Fibroblast of lung (primary cell): ENCODE measurements at places on chromosomes 3 and 15. TPM values are rescaled to one million over a fixed set of nuclear protein-coding genes. Genes with fewer than 3 reads are reported as not detected.
A peak's percentile ranks its signal among the peaks of the same experiment; 100 is the strongest.

GRCh38 chr3:65605876-65606432, 432.8 kb downstream of the MAGI1 start:
- H3K4me1 ChIP-seq: no peaks in the 10 kb centered on the region
- no peaks in the 10 kb centered on the region for H3K27me3 ChIP-seq
- H3K27ac ChIP-seq: no peak overlapping the region
- DNase-seq: no peak

DNA sequence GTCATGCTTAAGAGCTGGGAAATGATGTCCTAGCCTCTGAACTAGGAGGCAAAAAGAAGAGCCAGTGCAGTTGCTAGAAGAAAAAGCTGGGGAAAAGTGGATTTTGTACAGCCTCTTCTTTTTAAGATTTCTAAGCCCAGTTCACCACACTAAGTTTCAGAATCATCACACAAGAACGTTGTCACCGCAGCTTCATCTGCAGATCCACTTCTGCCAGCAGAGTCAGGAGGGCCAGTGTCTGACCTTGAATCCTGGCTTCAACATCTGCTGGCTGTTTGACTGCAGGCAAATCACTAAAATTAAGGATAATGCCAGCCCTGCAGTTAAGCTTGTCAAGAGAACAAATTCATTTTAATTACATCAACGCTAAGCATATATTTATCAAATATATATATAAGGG, 36.2 kb downstream of the HDC start:
- H3K36me3 ChIP-seq: no peaks in the 10 kb centered on the region
- no peaks in the 10 kb centered on the region for H3K27me3 ChIP-seq
- H3K4me1 ChIP-seq: no peaks in the 10 kb centered on the region
- no peak for DNase-seq
- H3K27ac ChIP-seq: no peak overlapping the region

- no peak overlapping the region for H3K4me3 ChIP-seq
- H3K4me1 ChIP-seq: no peaks in the 10 kb centered on the region
- DNase-seq: no peak
- no peaks in the 10 kb centered on the region for H3K27me3 ChIP-seq
- H3K27ac ChIP-seq: no peak overlapping the region
- H3K36me3 ChIP-seq: no peaks in the 10 kb centered on the region
Observed at GRCh38 chr3:139811331-139811730, 123.7 kb upstream of the CLSTN2 start.

DNA sequence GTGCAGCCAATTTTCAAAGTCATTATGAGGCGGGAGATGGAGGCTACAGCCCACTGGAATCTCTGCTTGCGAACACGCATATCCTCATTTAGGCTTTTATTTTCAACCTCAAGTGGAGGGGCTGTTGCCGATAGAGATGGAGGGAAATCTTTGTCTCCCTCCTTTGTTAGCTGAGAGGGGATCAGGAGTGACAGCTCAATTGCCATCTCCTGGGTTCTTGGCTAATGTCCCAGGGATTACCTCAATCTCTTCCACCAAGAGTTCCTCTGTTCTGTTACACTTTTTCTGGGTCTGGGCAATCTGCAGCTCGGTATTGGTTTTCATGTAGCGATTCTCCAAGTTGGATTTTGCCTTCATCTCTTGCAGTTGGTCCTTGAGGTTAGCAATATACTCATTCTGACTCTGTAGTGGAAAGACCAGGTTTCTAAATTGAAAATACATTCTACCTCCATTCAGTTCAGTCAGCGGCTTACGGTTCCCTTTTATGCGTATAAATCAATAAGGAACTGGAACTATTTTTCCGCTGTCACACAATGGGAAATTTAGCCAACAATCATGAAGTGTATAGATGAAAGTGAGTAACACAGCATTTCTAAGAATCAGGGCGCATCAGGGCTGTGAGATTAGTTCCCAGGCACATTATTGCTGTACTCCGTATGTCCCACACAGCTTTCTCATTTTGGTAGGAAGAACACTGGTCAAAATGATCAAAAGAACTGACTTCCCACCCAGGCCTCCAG, 36.2 kb upstream of the RPL35A start:
- H3K27me3 ChIP-seq: no peaks in the 10 kb centered on the region
- no peak for DNase-seq
- no peaks in the 10 kb centered on the region for H3K4me1 ChIP-seq
- H3K27ac ChIP-seq: no peak overlapping the region
- H3K4me3 ChIP-seq: no peak overlapping the region

- no peak overlapping the region for H3K4me3 ChIP-seq
- no peak overlapping the region for H3K27ac ChIP-seq
- no peaks in the 10 kb centered on the region for H3K4me1 ChIP-seq
Observed at GRCh38 chr3:15266510-15267376, 60.7 kb downstream of the CAPN7 start.

GRCh38 chr3:67653425-67654098, 850 bp downstream of the SUCLG2 start:
- no peak for DNase-seq
- no peaks in the 10 kb centered on the region for H3K36me3 ChIP-seq
- peak overlapping the region; percentile 95 for H3K27ac ChIP-seq

DNA sequence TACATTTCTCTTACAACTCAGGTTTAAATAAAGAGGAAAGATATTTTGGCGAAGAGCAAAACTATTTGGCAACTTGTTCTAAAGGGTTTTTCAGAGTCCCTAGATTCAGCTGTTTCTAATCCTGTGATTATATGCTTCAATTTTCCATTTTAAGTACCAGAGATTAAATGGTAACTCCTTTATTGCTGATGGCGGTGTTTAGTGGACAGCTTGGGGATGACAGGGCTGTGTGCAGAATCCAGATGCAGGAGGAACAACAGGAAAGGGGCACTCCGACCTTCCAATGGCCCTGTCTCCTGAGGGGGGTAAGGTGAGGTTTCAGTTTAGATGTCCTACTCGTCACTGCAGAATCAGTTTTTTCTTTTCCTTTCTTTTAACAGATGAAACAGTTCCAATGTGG, 405.0 kb downstream of the PDCD6IP start:
- H3K4me3 ChIP-seq: no peak overlapping the region
- no peaks in the 10 kb centered on the region for H3K4me1 ChIP-seq
- DNase-seq: no peak

DNA sequence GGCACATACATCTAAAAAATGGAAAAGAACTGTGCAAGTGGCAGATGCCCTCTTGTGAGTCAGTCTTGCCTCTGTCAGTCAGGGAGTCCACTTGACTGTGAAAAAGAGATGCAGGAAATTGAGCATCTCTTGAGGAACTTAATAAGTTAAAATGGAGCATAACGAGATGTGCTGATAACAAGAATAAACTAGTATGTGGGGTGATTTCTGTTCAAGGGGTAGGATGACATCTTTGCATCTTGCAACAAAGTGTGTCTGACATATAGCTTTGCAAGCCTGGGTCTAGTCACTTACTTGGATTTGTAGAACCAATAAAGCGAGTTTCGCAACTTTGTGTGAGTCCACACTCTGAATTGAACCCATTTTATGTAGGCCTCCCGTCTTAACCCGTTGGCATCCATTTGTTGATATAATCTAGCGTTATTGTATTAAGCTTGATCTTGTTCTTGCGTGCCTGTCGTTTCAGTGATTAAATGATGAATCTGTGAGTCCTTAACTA, 2.2 kb downstream of the USP3 start:
- no peak overlapping the region for H3K27ac ChIP-seq
- peak overlapping the region; percentile 93 for H3K4me3 ChIP-seq
- H3K4me1 ChIP-seq: peaks cover 37% of the 10 kb centered on the region
- H3K27me3 ChIP-seq: no peaks in the 10 kb centered on the region

GRCh38 chr15:36361351-36361870, 218.0 kb upstream of the CDIN1 start:
- H3K27me3 ChIP-seq: no peaks in the 10 kb centered on the region
- H3K4me1 ChIP-seq: peaks cover 23% of the 10 kb centered on the region
- DNase-seq: peak; percentile 50

The CCRL2 gene
- 0.26 and 0.33 TPM in 2 replicates for total RNA-seq

- DNase-seq: no peak
- H3K27me3 ChIP-seq: no peaks in the 10 kb centered on the region
- no peaks in the 10 kb centered on the region for H3K4me1 ChIP-seq
- H3K4me3 ChIP-seq: no peak overlapping the region
- H3K36me3 ChIP-seq: no peaks in the 10 kb centered on the region
- H3K27ac ChIP-seq: no peak overlapping the region
Observed at GRCh38 chr15:57919754-57920153, 145.8 kb downstream of the ALDH1A2 start.

The ADPRH gene
- 3.1 and 7.4 TPM in 2 replicates for total RNA-seq

The SPINT1 gene
- total RNA-seq: under 0.01 TPM in 2 replicates

DNA sequence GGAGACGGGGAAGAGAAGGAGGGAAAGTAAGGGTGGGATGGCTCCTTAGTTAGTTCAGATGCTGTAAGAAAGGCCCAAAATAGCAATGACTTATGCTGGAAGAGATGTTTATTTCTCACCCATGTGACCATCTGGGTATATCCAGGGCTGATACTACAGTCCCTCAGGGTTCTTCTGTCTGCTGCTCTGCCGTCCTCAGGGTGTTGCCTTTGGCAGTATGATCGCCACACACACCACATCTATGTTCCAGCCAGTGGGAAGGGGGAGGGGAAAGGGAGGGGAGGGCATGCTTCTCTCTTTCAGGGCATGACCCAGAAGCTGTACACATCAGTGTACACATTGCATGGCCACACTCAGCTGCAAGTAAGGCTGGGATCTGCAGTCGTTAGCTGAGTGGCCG, 10.2 kb downstream of the CD276 start:
- H3K27ac ChIP-seq: peak overlapping the region; percentile 33
- peaks cover 39% of the 10 kb centered on the region for H3K4me1 ChIP-seq
- peak; percentile 68 for DNase-seq
- no peak overlapping the region for H3K4me3 ChIP-seq

The DUOXA1 gene
- not detected in 2 replicates for total RNA-seq

- no peaks in the 10 kb centered on the region for H3K4me1 ChIP-seq
- H3K27ac ChIP-seq: no peak overlapping the region
- no peak overlapping the region for H3K4me3 ChIP-seq
- DNase-seq: no peak
- no peaks in the 10 kb centered on the region for H3K36me3 ChIP-seq
Observed at GRCh38 chr3:144324076-144324475, 352.5 kb downstream of the DIPK2A start.

DNA sequence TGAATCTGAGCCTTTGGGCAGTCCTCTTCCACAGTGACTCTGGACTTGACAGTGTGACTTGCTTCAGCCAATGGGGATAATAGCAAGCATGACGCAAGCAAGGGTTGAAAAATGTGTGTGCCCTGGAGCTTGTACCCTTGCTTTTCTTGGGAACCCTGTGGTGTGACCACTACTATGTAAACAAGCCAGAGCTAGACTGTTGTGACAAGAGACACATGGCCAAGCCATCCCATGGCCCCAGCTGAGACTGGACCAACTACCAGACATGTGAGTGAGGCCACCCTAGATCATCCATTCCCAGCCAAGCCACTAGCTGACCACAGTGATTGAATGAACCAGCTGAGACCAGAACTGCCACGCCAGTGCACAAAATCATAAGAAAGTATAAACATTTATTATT, 11.8 kb downstream of the MYO1E start:
- peak; percentile 66 for DNase-seq
- H3K27me3 ChIP-seq: no peaks in the 10 kb centered on the region
- no peaks in the 10 kb centered on the region for H3K36me3 ChIP-seq

The KCTD6 gene
- 9.5 and 10.2 TPM in 2 replicates for total RNA-seq

- H3K27me3 ChIP-seq: no peaks in the 10 kb centered on the region
- H3K36me3 ChIP-seq: no peaks in the 10 kb centered on the region
- DNase-seq: peak; percentile 78
- H3K4me1 ChIP-seq: peaks cover 20% of the 10 kb centered on the region
- peak overlapping the region; percentile 24 for H3K27ac ChIP-seq
Observed at GRCh38 chr3:12436514-12437220, 47.6 kb upstream of the TSEN2 start.

DNA sequence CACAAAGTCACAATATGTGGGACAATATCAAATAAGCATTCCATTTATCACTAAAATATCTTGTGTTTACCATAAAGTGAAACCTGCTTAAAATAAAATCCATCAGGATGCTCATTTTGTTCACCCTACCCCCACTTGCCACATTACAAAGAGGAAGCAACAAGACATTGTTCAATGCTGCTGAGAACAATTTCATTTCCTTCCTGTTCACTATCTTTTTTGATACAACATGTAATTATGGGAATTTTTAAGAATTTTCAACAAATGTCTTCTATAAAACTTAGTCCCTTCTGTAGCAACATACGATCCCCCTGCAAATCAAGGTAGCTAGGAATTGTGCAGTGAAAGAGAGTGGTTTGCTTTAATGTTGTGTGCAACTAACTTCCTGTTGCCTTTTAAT, 34.9 kb upstream of the GPR160 start:
- no peak overlapping the region for H3K4me3 ChIP-seq
- H3K27ac ChIP-seq: no peak overlapping the region
- no peak for DNase-seq
- peaks cover 3% of the 10 kb centered on the region for H3K4me1 ChIP-seq
- H3K27me3 ChIP-seq: no peaks in the 10 kb centered on the region
- H3K36me3 ChIP-seq: no peaks in the 10 kb centered on the region

The FGD5 gene
- total RNA-seq: 0.50 and 1.0 TPM in 2 replicates

DNA sequence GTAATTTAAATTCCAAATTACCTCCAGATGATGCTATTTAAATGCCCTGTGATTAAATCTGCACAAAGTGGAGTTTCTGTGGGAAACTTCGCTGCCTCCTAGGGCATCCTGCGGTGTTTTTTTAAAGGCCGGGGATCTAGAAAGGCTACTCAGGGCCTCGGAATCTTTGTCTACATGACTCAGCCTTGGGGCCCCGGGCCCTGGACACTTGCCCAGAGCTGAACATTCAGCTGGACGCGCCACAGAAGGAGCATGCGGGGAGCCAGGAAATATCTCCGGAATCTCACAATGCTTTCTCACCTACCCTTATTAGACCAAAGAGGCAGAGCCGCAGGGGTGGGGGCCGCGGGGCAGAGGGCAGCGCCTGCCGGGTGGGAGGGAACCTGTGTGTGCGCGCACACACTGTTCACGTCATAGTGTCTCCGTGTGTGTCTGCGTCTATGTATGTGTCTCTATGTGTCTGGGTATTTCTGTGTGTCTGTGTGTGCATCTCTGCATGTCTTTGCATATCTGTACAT, 145.5 kb upstream of the TPM1 start:
- peaks cover 25% of the 10 kb centered on the region for H3K4me1 ChIP-seq
- H3K27ac ChIP-seq: peak overlapping the region; percentile 77
- H3K27me3 ChIP-seq: no peaks in the 10 kb centered on the region
- H3K4me3 ChIP-seq: no peak overlapping the region
- no peaks in the 10 kb centered on the region for H3K36me3 ChIP-seq

The CLDN18 gene
- total RNA-seq: not detected in 2 replicates

- DNase-seq: no peak
- H3K36me3 ChIP-seq: no peaks in the 10 kb centered on the region
- no peak overlapping the region for H3K4me3 ChIP-seq
- H3K27me3 ChIP-seq: no peaks in the 10 kb centered on the region
- no peak overlapping the region for H3K27ac ChIP-seq
Observed at GRCh38 chr3:88767746-88768145, 339.7 kb upstream of the EPHA3 start.
